Activated B cell treated with CpG ODN at 0.5 μM for 24 hours (primary cell): ENCODE measurements at places on chromosomes 1 and 21. TPM values are rescaled to one million over a fixed set of nuclear protein-coding genes. Genes with fewer than 3 reads are reported as not detected.

DNA sequence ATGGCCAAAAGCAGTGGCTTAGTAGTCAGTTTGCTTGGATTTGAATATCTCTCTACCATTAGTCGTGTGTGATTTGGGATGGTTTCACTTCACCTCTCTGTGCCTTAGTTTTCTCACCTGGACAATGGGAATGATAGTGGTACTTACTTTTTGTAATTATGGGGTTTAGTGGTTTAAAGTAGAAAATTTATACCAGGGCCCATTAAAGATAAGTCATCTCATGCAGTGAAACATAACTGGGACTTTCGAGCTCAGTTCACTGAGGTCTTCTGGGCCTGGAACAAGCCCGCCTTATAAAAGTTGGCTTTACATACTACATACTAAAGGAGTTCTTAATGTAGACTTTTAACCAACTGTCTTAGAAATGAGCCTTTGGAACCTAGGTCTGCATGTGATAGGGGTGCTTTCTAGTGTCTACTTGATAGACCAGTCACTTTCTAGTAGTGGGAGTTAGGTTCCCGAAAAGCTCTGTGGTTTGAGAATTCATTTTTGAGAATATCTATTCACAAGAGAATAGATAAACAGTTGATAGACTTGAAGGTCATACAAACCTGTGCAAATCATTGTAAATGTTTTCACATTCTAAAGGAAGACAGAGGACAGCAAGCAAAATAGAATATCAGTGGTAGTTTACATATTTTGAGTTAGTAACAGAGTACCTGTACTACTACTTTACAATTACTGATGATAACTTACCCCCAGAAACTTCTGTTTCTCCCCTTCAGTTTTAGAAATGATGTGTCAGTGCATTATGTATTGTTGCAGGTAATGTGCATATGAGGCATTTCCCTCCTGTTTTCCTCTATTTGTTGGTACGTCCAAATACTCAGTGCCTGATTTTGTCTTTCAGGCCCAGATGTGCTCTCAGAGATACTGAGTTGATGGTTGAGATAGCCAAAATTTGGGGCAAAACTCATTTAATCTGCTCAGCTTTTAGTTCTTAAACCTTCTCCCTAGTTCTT, 48.0 kb downstream of the DYRK1A start:
- peaks cover 11% of the 10 kb centered on the region for H3K36me3 ChIP-seq
- no peaks in the 10 kb centered on the region for H3K27me3 ChIP-seq

DNA sequence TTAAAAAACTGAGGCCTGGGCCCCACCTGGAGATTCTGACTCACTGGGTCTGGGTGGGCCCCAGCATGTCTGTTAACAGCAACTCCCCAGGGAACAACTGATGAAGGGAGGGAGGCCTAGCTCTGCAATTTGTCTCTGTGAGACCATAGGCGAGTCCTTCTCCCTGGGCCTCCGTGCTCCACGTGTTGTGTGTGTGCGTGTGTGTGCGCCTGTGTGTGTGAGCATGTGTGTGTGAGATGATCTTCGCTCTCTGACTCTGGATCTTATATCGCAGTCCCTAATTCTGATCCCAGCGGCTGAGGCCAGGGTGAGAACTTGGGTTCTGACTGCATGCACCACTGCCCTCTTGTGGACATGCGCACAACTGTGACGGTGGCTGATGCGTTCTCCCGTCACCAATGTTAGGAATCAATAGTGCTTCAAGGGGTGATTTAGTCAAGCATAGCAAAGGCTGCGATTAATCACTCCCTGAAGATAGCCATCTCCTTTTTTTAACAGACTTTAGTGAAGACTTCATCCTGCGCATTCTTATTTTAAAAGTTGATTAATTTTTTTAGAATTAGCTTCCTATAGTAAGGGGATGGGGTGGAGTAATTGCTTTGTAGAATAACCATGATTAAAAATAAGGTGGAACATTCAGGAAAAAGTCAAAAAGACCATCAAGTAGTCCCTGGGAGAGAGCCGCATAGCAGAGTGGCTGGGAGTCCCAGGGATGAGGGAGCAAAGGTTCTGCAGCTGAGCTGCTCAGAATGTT, 62.4 kb upstream of the USP24 start:
- no peaks in the 10 kb centered on the region for H3K36me3 ChIP-seq
- H3K27me3 ChIP-seq = no peaks in the 10 kb centered on the region
- H3K27ac ChIP-seq = peak overlapping the region; percentile 79
- peak overlapping the region; percentile 72 for H3K4me3 ChIP-seq

CNR2 gene
- total RNA-seq = 44.5 and 51.0 TPM in 2 replicates

PCBP3 gene
- not detected in 2 replicates for total RNA-seq

- no peaks in the 10 kb centered on the region for H3K4me1 ChIP-seq
- DNase-seq = no peak
- H3K27ac ChIP-seq = no peak overlapping the region
- H3K4me3 ChIP-seq = no peak overlapping the region
- peaks cover 16% of the 10 kb centered on the region for H3K27me3 ChIP-seq
Measured at GRCh38 chr1:171366816-171367215, 52.8 kb downstream of the FMO4 start.

DNA sequence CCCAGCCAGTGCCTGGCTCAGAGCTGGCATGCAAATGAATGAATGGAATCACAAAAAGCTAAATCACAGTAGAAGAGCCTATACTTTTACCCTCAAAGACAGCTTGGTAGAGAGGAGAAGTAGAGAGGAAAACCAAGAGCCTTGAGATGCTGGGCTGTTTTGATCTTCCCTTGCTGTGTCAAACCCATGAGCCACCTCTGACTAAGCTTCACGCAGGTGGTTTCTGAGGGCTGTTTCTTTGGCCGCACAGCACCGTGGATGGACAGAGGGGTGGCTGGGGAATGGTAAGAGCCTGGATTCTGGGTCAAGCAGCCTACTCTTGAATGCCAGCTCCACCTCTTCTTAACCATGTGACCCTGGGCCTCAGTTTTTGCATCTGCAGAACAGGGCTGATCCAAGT, 18.6 kb downstream of the ABCG1 start:
- DNase-seq = no peak
- H3K36me3 ChIP-seq = no peaks in the 10 kb centered on the region
- no peaks in the 10 kb centered on the region for H3K27me3 ChIP-seq
- H3K27ac ChIP-seq = no peak overlapping the region

- H3K27ac ChIP-seq = no peak overlapping the region
- no peak for DNase-seq
- H3K4me3 ChIP-seq = no peak overlapping the region
- peaks cover 36% of the 10 kb centered on the region for H3K4me1 ChIP-seq
Measured at GRCh38 chr1:90721210-90722194, 4.4 kb upstream of the BARHL2 start.

COL6A2 gene
- total RNA-seq = 0.40 and 1.4 TPM in 2 replicates

DNA sequence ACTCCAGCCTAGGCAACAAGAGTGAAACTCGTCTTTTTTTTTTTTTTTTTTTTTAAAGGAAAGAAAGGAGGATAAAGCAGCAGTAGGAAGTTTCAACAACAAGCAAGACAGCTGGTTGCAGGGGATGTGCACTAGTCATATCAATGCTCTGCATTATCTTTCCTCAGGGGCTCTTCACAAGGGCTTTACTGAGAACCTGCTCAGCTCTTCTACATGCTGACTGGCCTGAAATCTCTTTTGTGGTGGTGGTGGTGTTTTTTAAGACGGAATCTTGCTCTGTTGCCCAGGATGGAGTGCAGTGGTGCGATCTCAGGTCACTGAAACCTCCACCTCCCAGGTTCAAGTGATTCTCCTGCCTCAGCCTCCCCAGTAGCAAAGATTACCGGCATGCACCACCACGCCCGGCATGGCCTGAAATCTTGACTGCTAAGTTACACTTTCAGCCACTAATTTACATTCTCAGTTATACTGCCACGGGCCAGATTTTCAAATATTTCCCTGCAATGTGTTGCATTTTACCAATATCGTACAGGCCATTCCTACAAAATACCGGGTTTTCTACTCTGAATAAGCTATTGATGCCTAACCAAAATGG, 68.0 kb downstream of the PUM1 start:
- peaks cover 77% of the 10 kb centered on the region for H3K36me3 ChIP-seq
- no peak overlapping the region for H3K4me3 ChIP-seq
- no peaks in the 10 kb centered on the region for H3K27me3 ChIP-seq
- no peak for DNase-seq
- H3K4me1 ChIP-seq = peaks cover 23% of the 10 kb centered on the region
- no peak overlapping the region for H3K27ac ChIP-seq

GRCh38 chr1:63190171-63190570, 132.2 kb upstream of the FOXD3 start:
- H3K27me3 ChIP-seq = peaks cover 1% of the 10 kb centered on the region
- no peak overlapping the region for H3K27ac ChIP-seq
- no peak overlapping the region for H3K4me3 ChIP-seq
- no peak for DNase-seq
- H3K36me3 ChIP-seq = no peaks in the 10 kb centered on the region
